ENCODE measurements at places on chromosomes 1 and 21.

DNA sequence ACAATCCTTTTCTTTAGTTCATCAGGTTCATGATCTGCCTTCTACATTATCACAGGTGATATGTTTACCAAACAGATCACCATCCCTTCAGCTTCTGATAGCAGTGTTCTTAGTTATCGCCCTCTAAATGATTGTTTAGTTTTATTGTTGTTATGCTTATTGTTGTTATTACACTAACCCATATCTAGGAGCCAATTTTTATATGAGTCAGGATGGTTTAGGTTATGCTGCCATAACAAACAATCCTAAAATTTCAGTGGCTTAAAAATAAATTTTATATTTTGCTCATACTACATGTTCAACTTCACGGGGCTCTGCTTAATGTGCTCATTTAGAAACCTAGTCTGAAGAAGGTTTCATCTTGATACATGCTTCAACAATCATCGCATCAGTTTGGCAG lies 4.4 kb upstream of the JUN start:
- no peak overlapping the region for H3K4me3 ChIP-seq
- no peak overlapping the region for H3K27ac ChIP-seq
- H3K4me1 ChIP-seq, result peaks cover 8% of the 10 kb centered on the region
- no peaks in the 10 kb centered on the region for H3K27me3 ChIP-seq
- H3K36me3 ChIP-seq, result no peaks in the 10 kb centered on the region
- no peak for DNase-seq

GRCh38 chr1:198664068-198664788 lies 25.4 kb downstream of the PTPRC start:
- DNase-seq, result peak; percentile 22
- no peak overlapping the region for H3K27ac ChIP-seq
- H3K4me3 ChIP-seq, result no peak overlapping the region
- H3K36me3 ChIP-seq, result no peaks in the 10 kb centered on the region
- H3K4me1 ChIP-seq, result no peaks in the 10 kb centered on the region

- peak overlapping the region; percentile 77 for H3K27ac ChIP-seq
- peaks cover 3% of the 10 kb centered on the region for H3K36me3 ChIP-seq
- peaks cover 17% of the 10 kb centered on the region for H3K4me1 ChIP-seq
- no peaks in the 10 kb centered on the region for H3K27me3 ChIP-seq
These were observed 18.5 kb downstream of the SERTAD4 start for GRCh38 chr1:210250998-210251679.

- no peaks in the 10 kb centered on the region for H3K36me3 ChIP-seq
- no peaks in the 10 kb centered on the region for H3K27me3 ChIP-seq
- no peak for DNase-seq
- H3K4me3 ChIP-seq, result no peak overlapping the region
- H3K27ac ChIP-seq, result no peak overlapping the region
- H3K4me1 ChIP-seq, result no peaks in the 10 kb centered on the region
These were observed 22.1 kb downstream of the TRIM67 start for GRCh38 chr1:231183639-231184590.

DNA sequence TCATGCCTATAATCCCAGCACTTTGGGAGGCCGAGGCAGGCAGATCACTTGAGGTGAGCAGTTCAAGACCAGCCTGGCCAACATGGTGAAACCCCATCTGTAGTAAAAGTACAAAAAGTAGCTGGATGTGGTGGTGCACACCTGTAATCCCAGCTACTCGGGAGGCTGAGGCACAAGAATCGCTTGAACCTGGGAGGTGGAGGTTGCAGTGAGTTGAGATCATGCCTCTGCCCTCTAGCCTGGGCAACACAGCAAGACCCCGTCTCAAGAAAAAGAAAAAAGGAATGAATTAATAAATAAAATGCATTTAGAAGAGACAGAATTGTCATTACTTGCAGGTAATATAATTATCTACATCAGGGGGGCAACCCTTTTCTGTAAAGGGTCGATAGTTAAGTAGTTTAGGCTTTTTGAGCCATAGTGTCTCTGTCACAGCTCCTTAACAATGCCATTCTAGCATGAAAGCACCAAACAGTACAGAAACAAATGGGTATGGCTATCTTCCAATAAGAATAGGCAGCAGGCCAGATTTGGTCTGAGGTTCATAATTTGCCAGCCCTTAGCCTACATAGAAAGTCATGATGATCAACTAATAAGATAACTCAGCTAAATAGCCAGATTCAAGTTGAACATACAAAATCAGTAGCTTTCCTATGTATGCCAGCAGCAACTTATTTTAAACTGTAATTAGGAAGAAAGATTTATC lies 56.8 kb downstream of the RPRD2 start:
- peaks cover 3% of the 10 kb centered on the region for H3K36me3 ChIP-seq
- H3K4me1 ChIP-seq, result no peaks in the 10 kb centered on the region
- DNase-seq, result no peak
- no peak overlapping the region for H3K27ac ChIP-seq
- no peaks in the 10 kb centered on the region for H3K27me3 ChIP-seq

DNA sequence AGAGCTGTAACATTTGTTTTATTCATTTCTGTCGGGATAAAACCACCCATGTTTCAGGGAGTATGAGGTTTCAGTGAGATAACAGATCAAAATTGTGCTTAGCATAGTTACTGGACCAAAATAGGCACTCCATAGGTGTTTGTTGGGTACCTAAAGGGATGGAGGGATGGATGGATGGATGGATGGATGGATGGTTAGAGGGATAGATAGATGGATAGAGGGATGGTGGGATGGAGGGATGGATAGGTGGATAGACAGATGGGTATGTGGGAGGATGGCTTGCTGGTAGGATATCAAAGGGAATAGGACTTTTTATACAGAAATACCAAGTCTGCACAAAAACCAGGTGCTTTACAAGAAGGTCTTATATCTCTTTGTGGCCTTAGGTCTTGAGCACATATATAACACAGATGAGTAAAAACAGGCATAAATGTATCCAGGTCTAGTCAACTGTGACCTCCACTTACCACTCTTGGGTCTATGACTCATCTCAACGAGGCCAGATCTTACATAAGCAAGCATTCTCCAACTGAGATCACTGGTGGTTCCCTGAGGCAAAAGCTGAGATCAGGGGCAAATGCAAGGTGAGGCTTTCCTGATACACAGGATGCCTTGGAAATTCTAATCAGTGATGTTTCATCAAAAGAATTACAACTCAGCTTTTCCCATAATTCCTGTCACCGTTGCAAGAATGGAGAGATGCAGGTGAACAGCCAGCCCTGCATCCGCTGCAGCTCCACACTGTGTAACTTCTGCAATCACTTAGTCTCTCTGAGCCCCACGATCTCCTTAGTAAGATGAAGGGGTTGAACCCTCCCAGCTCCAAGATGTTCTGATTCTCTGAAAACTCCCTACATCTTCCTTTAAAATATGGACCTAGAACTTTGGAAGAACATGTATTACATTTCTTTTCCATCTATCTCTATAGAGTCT lies 32.0 kb downstream of the PTAFR start:
- no peak overlapping the region for H3K4me3 ChIP-seq
- no peaks in the 10 kb centered on the region for H3K4me1 ChIP-seq
- peak; percentile 93 for DNase-seq
- no peaks in the 10 kb centered on the region for H3K36me3 ChIP-seq
- H3K27me3 ChIP-seq, result no peaks in the 10 kb centered on the region

- no peak overlapping the region for H3K4me3 ChIP-seq
- no peak for DNase-seq
- no peaks in the 10 kb centered on the region for H3K27me3 ChIP-seq
- H3K4me1 ChIP-seq, result no peaks in the 10 kb centered on the region
- H3K36me3 ChIP-seq, result peaks cover 9% of the 10 kb centered on the region
- H3K27ac ChIP-seq, result no peak overlapping the region
These were observed 23.1 kb downstream of the EIF2D start for GRCh38 chr1:206589206-206589605.

DNA sequence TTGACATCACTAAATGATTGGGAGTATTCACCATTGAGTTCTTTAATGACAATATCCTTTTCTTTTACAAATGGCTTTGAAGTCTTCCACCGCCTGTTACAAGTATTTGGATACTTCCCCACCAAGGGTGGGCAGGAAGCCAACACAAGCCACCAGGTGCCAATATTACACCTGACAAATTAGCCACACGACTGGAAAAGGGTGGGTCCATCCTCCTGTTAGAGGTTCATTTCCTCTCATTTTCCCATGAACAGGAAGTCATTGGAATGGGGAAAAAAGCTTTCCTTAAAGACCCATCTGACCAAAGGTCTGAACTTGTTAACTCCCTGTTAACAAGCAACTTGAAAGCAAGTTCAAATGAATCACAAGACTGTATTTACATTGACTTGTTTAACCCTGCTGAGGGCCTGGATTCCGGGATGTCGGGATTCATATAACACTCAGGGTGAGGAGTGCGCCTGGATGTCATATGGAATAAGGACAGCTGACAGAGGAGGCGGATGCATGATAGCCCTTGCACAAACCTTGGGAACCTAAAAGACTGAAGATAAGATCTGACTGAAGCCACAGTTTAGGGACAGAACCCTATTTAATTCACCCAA lies 40.5 kb upstream of the PROX1 start:
- no peaks in the 10 kb centered on the region for H3K27me3 ChIP-seq
- H3K4me1 ChIP-seq, result no peaks in the 10 kb centered on the region
- H3K36me3 ChIP-seq, result no peaks in the 10 kb centered on the region
- DNase-seq, result no peak
- no peak overlapping the region for H3K4me3 ChIP-seq

- no peak overlapping the region for H3K27ac ChIP-seq
- H3K36me3 ChIP-seq, result peaks cover 27% of the 10 kb centered on the region
- no peaks in the 10 kb centered on the region for H3K4me1 ChIP-seq
- DNase-seq, result no peak
- no peak overlapping the region for H3K4me3 ChIP-seq
- no peaks in the 10 kb centered on the region for H3K27me3 ChIP-seq
These were observed 31.2 kb downstream of the UBR4 start for GRCh38 chr1:19178734-19179398.

GRCh38 chr21:46211786-46212720 lies 16.5 kb downstream of the LSS start:
- no peak overlapping the region for H3K4me3 ChIP-seq
- no peak overlapping the region for H3K27ac ChIP-seq
- no peaks in the 10 kb centered on the region for H3K27me3 ChIP-seq
- no peak for DNase-seq
- peaks cover 82% of the 10 kb centered on the region for H3K36me3 ChIP-seq

DNA sequence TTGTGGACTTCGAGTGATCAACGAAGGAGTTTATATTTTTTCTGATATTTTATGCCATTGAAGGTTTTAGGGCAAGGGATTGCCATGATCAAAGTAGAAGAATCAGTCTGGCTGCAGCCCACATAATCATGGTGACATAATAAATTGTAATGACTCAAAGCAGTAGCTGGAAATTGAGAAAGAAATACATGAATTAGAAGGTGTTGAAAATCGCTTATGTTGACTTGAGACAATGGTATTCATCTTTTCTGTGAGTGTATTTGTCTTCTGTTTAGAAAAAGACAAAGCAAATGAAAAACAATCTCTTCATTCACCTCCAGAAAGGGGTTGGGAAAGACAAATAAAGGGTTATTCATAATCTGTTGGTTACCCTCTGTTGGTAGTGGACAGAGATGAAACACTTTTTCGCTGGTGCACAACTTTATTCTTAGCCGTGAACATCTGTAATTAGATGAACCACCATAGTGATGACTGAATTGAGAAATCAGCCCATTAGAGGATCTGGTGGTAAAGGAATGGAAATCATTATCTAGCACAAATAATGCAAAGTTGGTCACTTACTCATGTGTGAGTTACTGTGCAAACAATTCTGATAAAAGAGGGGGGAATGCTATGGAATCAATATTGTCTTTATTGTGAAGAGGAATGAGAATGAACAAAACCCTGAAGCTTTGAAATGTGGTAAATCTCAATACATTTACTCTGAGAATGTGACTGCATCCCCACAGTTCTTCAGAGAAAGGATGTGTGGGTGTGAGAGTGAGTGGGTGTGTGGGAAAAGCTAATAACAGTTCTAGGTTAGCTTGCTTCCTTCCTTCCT lies 121.8 kb downstream of the NTNG1 start:
- no peak for DNase-seq
- H3K4me3 ChIP-seq, result no peak overlapping the region
- H3K4me1 ChIP-seq, result no peaks in the 10 kb centered on the region
- no peaks in the 10 kb centered on the region for H3K27me3 ChIP-seq
- H3K36me3 ChIP-seq, result no peaks in the 10 kb centered on the region

GRCh38 chr1:27527890-27528817 lies 38.2 kb upstream of the WASF2 start:
- DNase-seq, result peak; percentile 96
- peak overlapping the region; percentile 51 for H3K4me3 ChIP-seq
- H3K27ac ChIP-seq, result peak overlapping the region; percentile 58
- H3K36me3 ChIP-seq, result peaks cover 17% of the 10 kb centered on the region

DNA sequence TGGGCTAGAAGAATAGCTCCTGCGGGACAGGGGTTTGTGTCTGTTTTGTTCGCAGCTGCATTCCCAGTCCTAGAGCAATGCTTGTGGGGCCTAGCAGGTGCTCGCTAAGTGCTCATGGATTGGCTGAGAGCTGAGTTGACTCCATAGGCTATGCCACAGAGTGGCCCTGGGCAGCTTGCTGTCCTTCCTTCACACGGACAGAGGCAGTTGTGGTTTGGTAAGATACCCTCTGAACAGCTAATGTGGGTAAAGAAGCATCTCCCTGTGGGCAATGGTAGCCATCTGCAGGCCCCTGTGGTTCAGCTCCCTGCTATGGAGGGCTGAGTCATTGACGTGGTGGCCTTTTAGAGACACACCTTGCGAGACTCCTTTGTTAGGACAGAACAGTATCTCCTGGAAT lies 23.5 kb upstream of the LBR start:
- peaks cover 19% of the 10 kb centered on the region for H3K4me1 ChIP-seq
- H3K27ac ChIP-seq, result no peak overlapping the region
- no peak for DNase-seq
- no peaks in the 10 kb centered on the region for H3K36me3 ChIP-seq
- no peak overlapping the region for H3K4me3 ChIP-seq

- no peak overlapping the region for H3K27ac ChIP-seq
- no peak overlapping the region for H3K4me3 ChIP-seq
- H3K36me3 ChIP-seq, result no peaks in the 10 kb centered on the region
- peak; percentile 9 for DNase-seq
These were observed 378.9 kb downstream of the KCNH1 start for GRCh38 chr1:210754878-210755665.

DNA sequence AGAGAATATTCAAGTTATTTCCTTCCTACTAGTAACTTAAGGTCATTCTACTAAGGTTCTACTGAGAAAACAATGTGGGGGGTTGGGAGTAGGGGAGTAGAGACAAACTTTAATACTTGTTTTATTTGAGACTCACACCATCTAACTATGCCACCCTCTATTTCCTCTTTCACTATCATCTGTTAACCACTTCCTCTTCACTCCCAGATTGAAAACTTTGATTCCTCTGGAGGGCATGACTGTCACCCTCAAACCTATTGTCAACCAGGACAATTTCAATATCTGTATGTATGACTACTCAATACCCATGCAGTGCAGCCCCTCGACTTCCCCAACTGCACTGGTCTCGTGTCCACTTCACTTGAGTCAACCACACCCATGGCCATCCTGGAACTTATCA lies 165.6 kb upstream of the POGK start:
- no peak for DNase-seq
- H3K4me1 ChIP-seq, result no peaks in the 10 kb centered on the region
- no peak overlapping the region for H3K4me3 ChIP-seq
- no peak overlapping the region for H3K27ac ChIP-seq
- H3K36me3 ChIP-seq, result no peaks in the 10 kb centered on the region

- peaks cover 32% of the 10 kb centered on the region for H3K4me1 ChIP-seq
- DNase-seq, result no peak
- no peak overlapping the region for H3K4me3 ChIP-seq
- H3K27ac ChIP-seq, result peak overlapping the region; percentile 62
- H3K36me3 ChIP-seq, result no peaks in the 10 kb centered on the region
These were observed 13.7 kb upstream of the RGS16 start for GRCh38 chr1:182617734-182618351.
